ENCODE measurements at places on chromosomes 7 and 10. TPM values are rescaled to one million over a fixed set of nuclear protein-coding genes. Genes with fewer than 3 reads are reported as not detected.

GPRIN2 gene
- not detected for total RNA-seq

WIPF3 gene
- total RNA-seq, result not detected

SPDYE2 gene
- total RNA-seq, result not detected

NRP1 gene
- total RNA-seq, result 191 TPM

RPEL1 gene
- total RNA-seq, result under 0.01 TPM

C7orf33 gene
- not detected for total RNA-seq

CPN1 gene
- not detected for total RNA-seq

EGFR gene
- 63.9 TPM for total RNA-seq

CNNM1 gene
- total RNA-seq, result 0.28 TPM

RHOBTB1 gene
- total RNA-seq, result 18.9 TPM

ADRA2A gene
- not detected for total RNA-seq

XRCC2 gene
- total RNA-seq, result 5.6 TPM

PNLIPRP2 gene
- not detected for total RNA-seq

LRRC18 gene
- total RNA-seq, result not detected

RBM28 gene
- total RNA-seq, result 18.6 TPM
